Left ventricle myocardium superior (tissue), 1 donor: ENCODE measurements at places on chromosomes 16 and 17.

DNA sequence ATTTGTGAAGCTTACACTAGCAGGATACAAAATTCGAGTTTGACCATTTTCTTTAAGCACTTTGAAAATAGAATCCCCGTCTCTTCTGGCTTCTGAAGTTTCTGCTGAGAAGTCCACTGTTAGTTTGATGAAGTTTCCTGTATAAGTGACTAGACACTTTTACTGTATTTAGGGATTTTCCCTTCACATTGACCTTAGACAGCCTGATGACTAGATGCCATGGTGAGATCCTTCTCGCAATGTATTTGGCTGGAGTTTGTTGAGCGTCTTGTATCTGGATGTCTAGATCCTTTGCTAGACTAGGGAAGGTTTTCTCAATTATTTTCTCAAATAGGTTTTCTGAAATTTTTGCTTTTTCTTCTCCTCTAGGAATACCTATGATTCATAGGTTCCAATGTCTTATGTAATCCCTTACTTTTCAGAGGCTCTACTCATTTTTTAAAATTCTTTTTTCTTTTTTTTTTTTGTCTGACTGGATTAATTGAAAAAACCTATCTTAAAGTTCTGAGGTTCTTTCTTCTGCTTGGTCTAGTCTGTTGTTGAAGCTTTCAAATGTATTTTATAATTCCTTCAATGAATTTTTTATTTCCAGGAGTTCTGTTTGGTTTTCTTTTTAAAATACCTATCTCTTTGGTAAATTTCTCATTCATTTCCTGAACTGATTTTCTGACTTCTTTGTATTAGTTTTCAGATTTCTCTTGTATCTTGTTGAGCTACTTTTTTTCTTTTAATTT, 63.7 kb upstream of the ABCC11 start:
- no peak for DNase-seq

- DNase-seq = no peak
These were observed 29.2 kb upstream of the LITAF start for GRCh38 chr16:11615748-11616447.

DNA sequence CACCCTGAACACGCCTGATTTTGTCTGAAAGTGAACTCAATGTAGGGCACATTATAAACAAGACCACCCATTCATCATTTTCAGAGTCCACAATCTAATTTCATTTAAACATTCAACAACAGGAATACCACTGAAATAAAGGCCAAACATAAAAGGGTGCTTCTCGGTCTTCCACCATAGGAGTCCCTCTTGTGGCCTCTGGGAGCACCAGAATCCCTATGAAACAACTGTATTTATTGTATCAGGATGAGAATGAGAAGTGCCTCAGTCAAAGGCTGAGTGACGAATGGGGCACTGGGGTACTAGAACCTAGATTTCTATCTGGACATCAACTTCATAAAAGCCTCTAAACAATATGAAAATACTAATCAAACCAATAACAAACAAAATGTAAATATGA, 40.4 kb downstream of the NXPH3 start:
- no peak for DNase-seq

DNA sequence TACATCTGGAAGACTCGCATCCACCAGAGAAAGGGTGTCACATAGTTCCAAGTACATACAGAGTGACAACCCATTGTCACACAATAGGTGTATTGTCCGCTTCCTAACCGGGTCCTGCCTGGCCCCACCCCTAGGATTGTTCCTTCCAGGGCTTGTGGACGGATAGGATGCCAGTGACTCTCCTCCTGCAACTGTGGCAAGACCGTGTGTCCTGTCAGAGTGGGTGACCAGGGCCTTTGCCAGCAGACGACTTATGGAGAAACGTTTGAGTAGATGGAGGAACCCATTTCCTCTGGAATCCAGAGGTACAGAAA, 258.4 kb downstream of the CPPED1 start:
- DNase-seq = no peak

GRCh38 chr17:66397486-66397885, 95.1 kb downstream of the PRKCA start:
- no peak for DNase-seq

GRCh38 chr16:72312828-72313227, 140.9 kb upstream of the PMFBP1 start:
- DNase-seq = no peak

- no peak for DNase-seq
These were observed 2.9 kb upstream of the CACNA1G start for GRCh38 chr17:50557630-50558029.

DNA sequence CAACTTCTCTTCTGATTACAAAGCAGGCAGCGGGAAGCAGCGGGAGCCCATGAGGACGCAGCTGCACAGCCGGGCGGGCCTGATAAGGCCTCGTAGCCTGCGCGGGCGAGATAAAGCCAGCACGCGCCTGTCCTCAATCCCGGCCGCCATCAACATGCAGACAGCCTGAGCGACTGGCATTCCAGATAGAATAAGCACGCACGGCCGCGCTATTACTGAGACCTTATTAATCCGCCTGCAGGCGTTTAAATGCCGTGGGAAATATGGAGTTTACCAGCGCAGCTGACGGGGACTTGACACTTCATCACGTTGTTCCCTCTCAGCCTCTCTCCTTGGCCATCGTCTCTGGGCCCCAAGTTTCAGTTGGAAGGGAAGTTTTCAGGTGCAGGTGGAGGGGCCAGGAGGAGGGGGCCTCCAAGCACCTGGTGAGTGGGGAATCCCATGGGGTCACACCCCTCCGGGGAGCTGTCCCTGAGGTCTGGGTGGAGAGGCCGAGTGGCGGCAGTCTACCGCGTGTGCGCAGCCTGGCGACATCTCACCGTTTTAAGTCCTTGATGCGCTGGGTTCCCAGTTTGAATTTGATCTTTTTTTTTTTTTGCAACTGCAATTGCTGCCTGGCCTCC, 27.3 kb upstream of the CBFA2T3 start:
- DNase-seq = peak; percentile 71
